ENCODE measurements at places on chromosomes 3 and 15.
A peak's percentile ranks its signal among the peaks of the same experiment; 100 is the strongest.

GRCh38 chr3:132703733-132704132 lies 18.5 kb downstream of the NPHP3 start:
- DNase-seq, result no peak

DNA sequence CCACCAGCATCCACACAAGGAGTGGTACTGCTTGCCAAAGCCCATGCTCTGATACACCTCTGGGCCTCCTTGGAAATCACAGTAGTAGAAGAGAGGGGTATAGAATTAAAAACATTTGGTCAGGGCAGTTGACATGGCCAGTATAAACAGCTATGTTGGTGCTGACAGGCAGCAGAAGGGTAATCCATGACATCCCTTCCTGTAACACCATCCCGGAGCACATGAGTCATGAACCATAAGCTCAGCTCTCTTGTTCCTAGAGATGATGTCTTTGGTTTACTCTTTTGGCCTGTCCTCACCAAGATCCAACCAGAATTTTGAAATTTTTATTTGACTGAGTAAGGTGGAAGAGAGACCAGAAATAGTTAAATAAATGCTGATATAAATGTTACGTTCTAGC lies 132.6 kb upstream of the CTDSPL start:
- DNase-seq, result peak; percentile 15

GRCh38 chr3:145817870-145818483 lies 343.0 kb downstream of the PLOD2 start:
- no peak for DNase-seq

- no peak for DNase-seq
Observed at GRCh38 chr3:10492364-10493201, 12.8 kb downstream of the ATP2B2 start.

DNA sequence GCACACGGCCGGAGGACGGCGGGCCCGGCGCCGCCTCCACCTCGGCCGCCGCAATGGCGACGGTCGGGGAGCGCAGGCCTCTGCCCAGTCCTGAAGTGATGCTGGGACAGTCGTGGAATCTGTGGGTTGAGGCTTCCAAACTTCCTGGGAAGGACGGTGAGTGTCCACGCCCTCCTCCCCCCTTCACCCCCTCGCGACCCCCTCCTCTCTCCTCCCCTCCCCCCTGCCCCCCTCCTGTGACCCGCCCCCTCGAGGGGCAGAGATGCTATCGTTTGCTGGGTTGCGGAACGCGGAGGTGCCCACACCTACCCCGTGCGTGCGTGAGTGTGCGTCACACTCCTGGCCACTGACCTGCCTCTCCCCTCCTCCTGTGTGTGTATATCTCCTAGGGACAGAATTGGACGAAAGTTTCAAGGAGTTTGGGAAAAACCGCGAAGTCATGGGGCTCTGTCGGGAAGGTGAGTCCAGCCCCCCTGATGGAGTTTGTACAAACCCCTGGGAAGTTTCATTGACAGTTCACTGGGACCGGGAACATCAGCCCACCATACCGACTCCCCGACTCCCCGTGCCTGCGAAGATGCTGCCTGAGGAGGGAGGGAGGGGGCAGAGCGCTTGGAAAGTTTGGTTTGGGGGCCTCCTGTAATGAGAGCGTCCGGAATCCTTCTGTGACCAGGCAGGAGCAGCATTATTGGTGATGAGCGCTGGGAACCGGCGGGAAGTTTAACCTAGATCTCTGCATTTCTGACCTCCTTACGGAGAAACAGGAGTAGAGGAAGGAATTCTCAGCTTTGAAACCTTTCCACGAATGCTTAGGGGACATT lies 795 bp upstream of the SCAANT1 start:
- DNase-seq, result peak; percentile 81

DNA sequence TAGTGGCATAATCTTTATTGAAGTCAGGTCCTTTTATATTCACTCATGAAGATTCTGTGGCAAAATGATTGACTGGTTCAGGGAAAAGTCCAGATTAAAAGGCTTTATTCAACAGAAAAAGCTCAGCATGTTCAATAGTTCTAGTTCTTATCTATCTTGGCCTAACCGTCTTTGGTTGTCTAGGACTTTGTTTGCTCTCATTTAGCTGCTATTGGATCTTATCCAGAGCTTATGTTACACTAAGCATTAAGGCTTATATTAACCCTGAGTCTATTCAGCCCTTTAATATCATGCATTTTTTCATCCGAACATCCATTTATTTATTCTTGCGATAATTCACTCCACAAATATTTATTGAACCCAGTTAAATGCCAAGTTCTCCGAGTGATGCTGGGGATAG lies 601.0 kb upstream of the SGO1 start:
- DNase-seq, result no peak

DNA sequence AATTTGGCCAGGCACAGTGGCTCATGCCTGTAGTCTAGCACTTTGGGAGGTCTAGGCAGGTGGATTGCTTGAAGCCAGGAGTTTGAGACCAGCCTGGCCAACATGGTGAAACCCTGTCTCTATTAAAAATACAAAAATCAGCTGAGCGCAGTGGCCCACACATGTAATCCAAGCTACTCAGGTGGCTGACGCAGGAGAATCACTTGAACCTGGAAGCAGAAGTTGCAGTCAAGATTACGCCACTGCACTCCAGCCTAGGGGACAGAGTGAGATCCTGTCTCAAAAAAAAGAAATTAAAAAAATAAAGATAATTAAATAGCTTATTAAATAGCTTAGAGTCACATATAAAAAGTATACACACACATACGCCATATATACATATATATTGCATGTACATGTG lies 3.7 kb upstream of the TIPARP start:
- no peak for DNase-seq

- peak; percentile 36 for DNase-seq
Observed at GRCh38 chr15:80844011-80844732, 65.0 kb downstream of the CEMIP start.

- no peak for DNase-seq
Observed at GRCh38 chr3:8638994-8639658, 5.5 kb downstream of the SSUH2 start.

GRCh38 chr3:11290743-11291680 lies 18.8 kb downstream of the ATG7 start:
- peak; percentile 63 for DNase-seq

- DNase-seq, result peak; percentile 81
Observed at GRCh38 chr15:71083349-71083748, 31.9 kb upstream of the THSD4 start.

DNA sequence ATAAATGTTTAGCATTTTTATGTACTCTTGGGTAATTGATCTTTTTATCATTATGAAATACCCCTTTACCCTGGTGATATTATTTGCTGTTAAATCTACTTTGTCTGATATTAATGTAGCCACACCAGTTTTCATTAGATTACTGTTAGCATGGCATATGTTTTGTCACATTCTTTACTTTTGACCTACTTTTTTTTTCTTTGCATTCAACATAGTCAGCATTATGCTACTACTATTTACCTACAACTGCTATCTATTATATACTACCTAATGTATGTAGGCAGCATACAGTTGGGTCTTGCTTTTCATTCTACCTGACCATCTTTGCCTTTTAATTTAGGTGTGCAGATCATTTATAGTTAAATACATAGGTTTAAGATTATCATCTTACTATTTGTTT lies 1429.6 kb upstream of the ALCAM start:
- no peak for DNase-seq

DNA sequence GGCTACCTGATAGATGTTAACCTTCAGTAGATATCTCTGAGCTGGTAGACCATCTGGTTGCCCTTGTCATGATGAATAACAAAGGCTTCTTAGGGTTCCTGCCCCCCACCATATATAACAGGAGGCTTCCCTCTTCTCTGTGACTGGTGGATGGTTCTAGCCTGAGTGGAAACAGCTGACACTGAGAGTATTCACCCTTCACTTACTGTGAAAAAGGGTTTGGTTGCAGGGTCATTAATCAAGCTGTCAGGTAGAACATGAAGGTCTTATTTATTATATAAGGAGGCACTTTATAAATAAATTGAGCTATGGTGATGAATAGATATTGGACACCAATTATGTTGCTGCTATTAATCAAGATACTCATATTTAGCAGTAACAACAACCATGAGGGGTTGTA lies 58.6 kb downstream of the CACNA2D3 start:
- DNase-seq, result no peak

DNA sequence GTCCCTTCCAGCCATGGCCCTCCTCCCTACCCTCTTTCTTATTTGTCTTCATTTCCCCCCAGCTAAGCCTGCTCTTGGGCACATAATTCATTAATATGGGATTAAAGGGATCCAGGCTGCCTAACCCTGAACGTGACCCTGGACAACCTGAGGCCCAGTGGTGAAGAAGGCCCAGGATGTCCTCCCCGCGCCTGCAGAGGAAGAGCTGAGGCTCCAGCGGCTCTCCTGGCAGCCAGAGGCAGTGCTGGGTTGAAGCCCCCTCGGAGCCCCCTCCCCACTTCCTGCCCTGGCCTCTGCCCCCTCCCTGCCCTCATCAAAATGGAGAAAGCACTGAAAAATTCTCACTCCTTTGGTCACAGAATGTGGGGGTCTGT lies 96.5 kb upstream of the ATP2B2 start:
- DNase-seq, result no peak

GRCh38 chr15:41917767-41918430 lies 24.0 kb upstream of the SPTBN5 start:
- peak; percentile 74 for DNase-seq

DNA sequence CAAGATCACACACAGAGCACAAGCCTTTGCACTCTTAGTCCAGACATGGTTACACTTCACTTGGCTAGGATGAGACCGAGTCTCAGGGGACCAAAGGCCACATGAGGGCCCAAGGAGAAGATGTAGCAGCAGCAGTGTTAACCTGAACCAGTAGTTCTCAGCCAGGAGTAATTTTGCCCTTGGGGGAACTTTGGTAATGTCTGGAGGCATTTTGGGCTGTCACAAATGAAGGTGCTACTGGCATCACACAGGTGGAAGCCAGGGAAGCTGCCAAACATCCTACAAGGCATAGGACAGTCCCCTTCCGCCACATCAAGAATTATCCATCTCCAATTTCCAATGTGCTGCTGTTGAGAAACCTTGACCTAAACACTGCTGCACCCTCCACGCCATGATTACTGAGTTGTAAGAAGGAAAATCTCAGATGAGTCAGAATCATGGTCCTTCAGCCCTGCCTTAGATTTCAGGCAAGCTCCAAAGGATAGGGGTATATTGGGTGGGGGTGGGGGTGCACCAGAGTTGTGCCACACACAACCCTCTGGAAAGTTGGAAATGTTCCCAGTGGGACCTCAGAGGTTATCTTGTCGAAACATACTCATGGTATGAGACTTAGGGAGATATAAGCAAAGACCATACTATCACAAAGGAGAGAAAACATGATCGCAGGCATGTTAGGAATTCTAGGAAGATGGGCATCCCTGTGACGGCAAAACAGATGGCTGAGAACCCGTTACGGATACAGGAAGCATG lies 36.2 kb downstream of the SEMA5B start:
- DNase-seq, result no peak

- DNase-seq, result no peak
Observed at GRCh38 chr3:186496016-186496415, 48.2 kb downstream of the CRYGS start.

DNA sequence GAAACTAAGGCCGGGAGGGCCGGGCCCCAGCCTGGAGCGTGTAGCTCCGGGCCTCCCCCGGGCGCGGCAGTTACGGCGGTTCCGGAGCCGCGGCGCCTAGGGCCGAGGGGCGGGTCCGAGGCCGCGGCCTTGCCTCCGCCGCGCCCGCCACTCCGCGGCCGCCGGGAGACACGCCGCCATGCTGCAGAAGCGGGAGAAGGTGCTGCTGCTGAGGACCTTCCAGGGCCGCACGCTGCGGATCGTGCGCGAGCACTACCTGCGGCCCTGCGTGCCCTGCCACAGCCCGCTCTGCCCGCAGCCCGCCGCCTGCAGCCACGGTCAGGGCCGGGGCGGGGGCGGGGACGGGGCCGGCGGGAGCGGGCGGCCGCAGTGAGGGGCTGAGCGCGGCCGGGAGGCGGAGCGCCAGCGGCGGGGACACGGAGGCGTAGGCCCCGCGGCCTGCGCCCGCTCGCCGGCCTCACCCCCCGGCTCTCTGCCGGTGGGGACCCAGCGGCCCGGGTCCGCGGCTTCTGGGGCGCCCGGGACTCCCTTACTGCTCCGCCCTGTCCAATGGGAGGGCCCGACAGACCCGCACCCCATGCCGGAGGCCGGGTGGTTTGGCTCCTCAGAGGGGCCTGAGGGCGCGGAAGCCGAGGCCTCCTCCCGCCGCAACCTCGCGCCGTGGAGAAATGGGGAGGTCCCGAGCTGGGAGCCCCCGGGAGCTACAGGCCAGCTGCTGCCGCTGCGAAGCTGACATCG lies at the start of gene DIS3L:
TSS of gene DIS3L (plus strand) at position 150 of the 738 bp plus-strand sequence. CDS start at position 179, 29 bp downstream.
- DNase-seq, result peak; percentile 39

DNA sequence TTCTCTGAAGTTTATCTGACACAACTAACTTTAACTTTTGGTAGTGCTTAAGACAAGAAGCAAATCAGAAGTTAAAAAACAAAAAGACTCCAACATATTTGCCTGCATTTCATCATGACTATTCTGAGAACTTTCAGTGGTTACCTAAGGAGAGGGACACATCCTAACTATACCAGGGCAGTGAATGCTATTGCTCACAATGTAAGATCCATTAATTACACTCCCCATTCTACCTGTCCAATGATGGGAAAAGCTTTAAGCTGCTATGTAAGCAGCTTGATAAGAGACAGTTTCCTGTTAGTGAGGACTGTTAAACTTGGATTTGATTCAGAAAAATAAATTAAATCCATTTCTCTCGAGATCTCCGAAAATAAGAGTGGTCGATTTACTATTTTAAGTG lies 37.5 kb downstream of the SERPINI1 start:
- no peak for DNase-seq

DNA sequence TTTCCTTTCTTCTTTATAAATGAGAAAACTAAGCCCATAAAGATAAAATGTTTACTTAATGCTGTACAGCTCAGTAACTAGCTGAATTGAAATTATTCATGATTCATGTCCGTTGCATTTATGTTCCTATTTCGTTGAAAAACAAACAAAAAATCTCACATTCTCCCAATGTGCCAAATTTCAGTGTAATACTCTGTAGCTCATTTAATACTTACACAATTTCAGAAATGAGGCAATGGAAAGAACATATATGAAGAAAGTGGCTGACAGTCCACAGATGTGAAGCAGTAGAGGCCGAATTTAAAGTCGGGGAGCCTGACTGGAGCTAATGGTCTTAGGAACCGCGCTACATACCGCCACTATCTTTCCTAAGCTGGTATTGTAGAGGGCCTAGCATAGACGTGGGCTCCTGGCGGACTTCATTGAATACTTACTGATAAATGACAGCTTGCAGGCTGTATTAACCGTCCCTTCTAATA lies 651 bp downstream of the PLSCR2 start:
- DNase-seq, result peak; percentile 42

DNA sequence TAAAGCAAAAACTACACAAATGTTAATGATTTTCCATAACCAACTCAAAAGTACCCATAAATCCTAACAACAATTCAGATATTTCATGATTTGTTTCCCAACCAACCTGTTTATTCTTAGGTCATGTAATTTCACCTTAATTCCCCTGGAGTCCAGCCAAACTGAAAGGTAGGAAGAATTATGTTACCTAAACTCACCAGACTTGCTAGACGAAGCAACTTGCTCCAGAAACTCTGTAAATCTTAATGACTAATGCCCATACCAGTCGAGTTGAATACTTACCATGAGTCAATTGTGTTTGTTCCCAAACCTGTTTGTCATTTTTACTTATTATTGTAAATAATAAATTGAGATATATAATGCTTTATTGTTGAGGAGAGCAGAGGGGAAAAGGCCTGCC lies 1030.0 kb downstream of the TBL1XR1 start:
- DNase-seq, result no peak

Measured in fibroblast of pulmonary artery (primary cell).